ENCODE measurements at places on chromosomes 7 and 10.

DNA sequence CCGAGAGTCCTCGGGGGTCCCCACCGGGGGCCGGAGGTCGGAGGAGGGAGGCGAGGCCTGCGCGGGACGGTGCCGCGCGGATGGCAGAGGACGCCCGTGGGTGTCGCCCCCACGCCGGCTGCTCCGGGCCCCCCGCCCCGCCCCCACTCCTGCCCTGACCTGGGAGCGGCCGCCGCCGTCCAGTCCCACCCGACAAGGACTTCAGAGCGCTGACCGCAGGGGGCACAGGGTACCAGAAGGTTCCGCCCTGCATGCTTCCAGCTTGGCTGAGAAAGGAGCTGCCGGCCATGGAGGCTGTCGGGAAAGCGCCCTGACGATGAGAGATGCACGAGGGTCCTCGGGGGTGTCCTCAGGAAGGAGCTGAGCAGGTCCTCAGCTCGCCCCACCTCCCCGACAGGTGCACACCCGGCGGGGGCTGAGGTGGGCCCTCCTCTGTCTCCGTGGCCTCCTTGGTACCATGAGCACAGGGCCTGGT lies 57.0 kb upstream of the DNAJB6 start:
- DNase-seq, result no peak

DNA sequence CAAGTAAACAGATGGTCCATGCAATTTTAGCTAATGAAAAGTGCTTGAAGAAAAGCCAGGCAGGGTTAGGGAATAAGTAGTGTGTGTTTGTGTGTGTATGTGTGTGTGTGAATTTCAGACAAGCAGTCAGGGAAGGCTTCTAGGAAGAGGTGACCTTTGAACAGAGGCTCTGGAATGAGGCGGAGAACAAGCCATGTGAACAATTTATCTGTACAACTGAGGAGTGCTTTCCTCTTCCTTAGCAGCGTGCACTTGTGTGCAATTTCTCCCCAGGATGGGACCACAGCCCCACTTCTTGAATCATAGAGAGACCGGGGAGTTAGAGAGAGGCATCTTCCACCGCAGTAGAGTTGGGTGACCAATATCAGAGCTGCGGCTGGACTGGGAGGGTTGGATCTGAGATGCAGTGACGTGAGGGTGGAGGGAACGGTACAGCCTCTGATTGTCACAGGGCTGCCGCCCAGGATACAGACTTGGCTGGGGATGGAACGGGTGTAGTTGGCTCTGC lies 69.2 kb upstream of the FAM171A1 start:
- no peak for DNase-seq

- no peak for DNase-seq
These were observed 9.6 kb downstream of the ITGB1 start for GRCh38 chr10:32948451-32948850.

- DNase-seq, result no peak
These were observed 241.7 kb downstream of the GATA3 start for GRCh38 chr10:8296090-8296733.

- DNase-seq, result no peak
These were observed 144.6 kb downstream of the TPK1 start for GRCh38 chr7:144691240-144691639.

DNA sequence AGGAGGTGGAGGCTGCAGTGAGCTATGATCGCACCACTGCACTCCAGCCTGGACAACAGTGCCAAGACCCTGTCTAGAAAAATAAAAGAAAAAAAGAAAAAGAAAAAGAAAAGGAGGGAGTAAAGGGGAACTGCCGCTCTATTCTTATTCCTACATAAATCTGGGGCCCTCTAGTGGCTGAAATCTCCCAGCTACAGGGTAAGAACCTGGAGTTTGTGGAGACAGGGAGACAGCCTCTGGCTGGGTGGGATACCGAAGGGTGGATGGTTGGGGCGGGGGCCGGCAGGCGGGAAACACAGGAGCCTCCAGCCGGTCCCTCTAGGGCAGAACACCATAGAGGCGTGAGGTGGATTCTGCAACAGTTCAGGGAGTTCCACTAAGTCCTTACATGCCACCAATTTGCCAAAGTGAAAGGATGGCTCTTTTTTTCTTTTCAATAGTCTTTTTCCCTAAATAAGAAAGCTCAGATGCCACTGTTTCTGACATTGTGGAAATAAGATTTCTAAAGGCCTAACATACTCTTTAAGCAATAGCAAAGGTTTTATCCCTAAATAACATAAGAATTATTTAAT lies 117.3 kb downstream of the SVIL start:
- no peak for DNase-seq

- DNase-seq, result no peak
These were observed 22.4 kb upstream of the ZMIZ1 start for GRCh38 chr10:79046326-79046725.

GRCh38 chr7:22129819-22130580 lies 184.3 kb upstream of the CDCA7L start:
- no peak for DNase-seq

- no peak for DNase-seq
These were observed 142.2 kb downstream of the HERPUD2 start for GRCh38 chr7:35552691-35553090.

DNA sequence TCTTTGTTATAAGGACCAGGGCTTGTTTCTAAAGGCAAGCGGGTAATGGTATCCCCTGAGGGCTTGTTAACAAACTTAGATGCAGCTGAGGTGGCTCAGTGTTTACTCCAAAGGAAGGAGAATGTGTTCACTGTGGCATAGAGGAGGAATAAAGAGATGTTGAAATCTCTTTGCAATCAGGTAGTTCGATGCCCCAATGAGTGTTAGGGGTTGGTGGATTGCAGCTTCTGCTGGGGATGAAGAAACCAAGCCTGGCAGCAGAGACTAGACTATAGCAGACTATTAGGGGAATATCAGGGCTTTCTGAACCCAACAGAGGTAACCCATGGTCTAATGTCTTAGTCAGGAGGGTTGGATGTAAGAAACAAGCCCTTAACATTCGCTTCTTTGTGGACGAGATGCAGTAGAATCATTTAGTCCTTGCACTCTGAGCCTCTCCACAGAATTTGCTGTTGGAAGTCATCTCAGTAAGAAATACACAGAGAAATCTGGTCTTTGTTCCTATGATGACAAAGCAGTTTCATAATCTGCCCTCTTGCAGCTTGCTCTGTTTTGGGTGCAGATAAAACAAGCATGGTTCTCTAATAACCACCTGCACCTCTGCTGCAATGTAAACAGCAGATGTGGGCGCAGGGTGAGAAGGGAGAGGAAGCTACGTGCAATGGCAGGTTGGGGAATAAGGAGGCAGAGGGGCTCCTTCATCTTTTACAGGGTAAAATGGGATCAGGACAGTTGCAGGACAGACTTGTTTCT lies 108.6 kb downstream of the NRF1 start:
- no peak for DNase-seq

DNA sequence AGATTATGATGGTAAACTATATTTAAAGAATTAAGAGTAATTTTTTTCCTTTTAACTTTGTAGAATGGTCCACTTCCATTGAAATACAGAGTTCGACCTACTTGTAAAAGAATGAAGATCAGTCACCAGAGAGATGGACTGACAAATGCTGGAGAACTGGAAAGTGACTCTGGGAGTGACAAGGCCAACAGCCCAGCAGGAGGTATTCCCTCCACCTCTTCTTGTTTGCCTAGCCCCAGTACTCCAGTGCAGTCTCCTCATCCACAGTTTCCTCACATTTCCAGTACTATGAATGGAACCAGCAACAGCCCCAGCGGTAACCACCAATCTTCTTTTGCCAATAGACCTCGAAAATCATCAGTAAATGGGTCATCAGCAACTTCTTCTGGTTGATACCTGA lies 8.3 kb downstream of the BMI1 start:
- no peak for DNase-seq

DNA sequence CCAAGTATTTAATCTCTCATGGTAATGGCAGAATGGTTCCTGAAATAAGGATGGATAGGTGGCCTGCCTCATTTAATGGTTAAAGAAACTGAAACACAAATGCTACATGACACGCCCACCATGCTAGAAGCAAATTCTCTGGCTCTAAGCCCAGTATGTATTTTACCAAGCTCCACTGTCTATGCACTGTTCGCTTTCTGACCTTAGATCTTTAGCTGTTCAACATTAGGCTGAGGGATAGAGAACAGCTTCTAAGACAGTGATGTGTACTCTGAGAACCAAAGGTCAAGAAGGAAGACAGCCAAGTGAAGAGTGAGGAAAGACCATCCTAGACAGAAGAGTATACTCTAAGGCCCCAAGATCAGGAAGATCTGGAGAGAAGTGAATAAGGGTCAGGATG lies 26.6 kb downstream of the FAM3C start:
- no peak for DNase-seq

GRCh38 chr7:121272676-121273075 lies 56.1 kb upstream of the WNT16 start:
- no peak for DNase-seq

GRCh38 chr10:55509168-55509567 lies 708.1 kb upstream of the PCDH15 start:
- DNase-seq, result no peak

GRCh38 chr7:110944448-110944847 lies 146.5 kb upstream of the LRRN3 start:
- DNase-seq, result no peak

DNA sequence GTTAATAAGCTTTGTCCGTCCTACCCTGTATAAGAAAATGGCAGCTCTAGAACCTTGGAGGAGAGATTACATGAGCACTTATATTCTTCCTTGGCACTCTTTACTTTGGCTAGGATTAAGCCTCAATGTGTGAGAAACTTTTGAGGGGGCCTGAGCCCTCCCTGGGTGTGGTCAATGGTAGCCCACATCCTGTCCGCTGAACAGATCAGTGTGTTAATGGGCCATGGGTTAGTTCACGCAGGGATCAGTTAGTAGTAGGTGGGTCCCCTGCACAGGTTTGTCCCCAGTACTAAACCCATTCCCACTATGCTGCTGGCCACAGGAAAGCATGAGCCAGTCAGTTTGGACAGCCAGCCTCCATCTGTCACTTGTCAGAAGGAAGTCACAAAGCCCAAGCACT lies 20.2 kb upstream of the IKZF1 start:
- no peak for DNase-seq

DNA sequence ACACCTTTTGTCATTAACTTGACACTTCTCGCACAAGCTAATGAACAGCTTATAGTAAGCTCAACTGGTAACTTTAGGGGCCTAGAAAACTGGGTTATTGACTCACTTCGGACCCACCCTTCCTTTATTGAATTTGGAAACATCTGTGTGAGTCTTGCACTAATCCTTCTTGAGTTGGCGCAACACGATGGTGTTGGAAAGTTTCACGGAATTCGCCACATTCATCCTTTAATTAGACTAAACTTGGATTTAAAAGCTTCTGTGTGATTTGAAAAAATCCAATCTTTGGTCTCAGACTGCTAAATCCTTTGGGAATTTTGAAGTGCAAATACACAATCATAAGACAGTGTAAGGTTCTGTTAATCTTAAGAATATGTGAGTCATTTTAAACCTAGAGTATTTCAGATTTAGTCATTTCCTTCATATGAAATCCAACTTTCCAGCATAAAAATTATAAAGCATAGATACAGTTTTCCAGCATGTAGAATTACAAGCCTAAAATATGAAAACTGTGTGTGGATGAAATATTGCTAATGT lies 15.1 kb downstream of the FZD8 start:
- DNase-seq, result no peak

DNA sequence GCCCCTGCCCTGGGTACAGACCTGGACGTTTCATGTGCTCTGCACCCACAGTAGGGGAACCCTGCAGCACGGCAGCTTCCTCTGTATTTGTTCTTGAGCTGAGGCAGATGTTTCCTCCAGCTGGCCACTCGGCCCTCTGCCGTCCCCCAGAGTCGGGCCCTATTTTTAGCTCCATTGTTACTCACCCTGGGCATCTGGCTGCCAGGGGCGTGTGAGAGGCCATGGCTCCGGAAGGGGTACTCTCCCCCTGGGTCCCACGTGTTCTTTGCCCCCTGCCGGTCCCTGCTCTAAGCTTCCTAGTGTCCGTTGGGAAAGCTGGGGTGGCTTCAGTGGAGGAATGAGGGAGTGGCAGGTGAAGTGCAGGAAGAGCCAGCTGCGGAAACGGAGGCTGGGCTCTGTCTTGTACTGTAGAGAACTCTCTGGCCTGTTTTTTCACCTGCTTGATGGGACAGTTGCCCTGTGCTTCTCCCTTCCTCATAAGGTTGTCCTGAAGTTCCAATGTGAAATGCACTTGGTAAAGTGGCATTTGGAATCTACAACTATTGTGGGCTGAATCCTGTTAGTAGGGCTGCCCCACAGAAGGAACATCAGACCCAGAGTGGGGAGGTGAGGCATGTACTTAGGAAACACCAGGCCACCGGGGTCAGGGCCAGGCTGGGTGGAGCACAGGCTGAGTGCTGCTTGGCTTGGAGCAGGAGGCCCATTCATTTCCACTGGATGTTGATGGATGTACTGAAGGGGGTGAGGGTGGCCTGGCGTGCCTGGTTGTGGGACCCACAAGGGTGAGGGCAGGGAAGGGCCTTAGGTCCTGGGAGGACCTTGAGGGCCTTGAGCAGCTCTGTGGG lies 30.6 kb downstream of the PALD1 start:
- no peak for DNase-seq

DNA sequence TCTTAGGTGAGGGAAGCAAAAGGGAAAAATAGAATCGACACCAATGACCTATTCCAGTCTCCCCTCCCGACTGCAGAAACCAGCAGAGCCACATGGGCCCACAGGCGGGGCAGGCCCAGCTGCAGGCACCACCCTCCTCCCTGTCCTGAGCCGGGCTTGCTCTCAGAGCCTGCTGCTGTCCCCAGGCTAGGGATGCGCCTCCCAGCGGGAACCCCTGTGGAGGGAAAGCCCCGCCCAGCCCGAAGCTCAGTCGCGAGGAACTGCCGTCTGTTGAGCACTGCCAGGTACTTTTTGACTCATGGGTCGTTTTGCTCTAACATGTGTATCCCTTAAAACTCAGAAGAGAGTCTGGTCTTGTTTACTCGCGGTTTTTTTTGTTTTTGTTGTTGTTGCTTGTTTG lies 124.5 kb upstream of the RET start:
- DNase-seq, result no peak

Data from stimulated activated CD4-positive, alpha-beta T cell treated with anti-CD3 and anti-CD28 coated beads, Interleukin-1b, Interleukin-23, amount 100 ng/mL, for 48 hours (primary cell).